ENCODE measurements at places on chromosomes 5 and 9. TPM values are rescaled to one million over a fixed set of nuclear protein-coding genes. Genes with fewer than 3 reads are reported as not detected.
A peak's percentile ranks its signal among the peaks of the same experiment; 100 is the strongest.

DNA sequence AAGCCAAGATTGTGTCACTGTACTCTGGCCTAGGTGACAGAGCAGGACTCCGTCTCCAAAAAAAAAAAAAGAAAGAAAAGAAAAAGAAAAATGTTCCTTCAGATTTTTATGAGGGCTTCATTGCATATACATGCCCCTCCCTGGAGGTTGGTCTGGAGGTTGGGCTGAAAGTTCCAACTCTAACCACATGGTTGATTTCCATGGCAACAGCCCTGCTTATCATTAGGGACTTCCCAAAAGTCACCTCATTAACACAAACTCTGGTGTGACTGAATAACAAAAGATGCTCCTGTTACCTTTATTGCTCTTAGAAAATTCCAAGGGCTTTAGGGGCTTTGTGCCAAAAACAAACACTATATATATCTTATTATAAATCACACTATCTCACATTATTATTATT lies 113.8 kb downstream of the TMC1 start:
- no peaks in the 10 kb centered on the region for H3K4me1 ChIP-seq
- H3K27ac ChIP-seq = no peak overlapping the region
- no peaks in the 10 kb centered on the region for H3K27me3 ChIP-seq
- no peaks in the 10 kb centered on the region for H3K36me3 ChIP-seq
- DNase-seq = no peak
- no peak overlapping the region for H3K4me3 ChIP-seq

GRCh38 chr9:14418941-14419937 lies 105.3 kb upstream of the NFIB start:
- DNase-seq = no peak
- no peaks in the 10 kb centered on the region for H3K36me3 ChIP-seq
- no peak overlapping the region for H3K27ac ChIP-seq
- H3K4me3 ChIP-seq = peak overlapping the region; percentile 43
- H3K27me3 ChIP-seq = no peaks in the 10 kb centered on the region

DNA sequence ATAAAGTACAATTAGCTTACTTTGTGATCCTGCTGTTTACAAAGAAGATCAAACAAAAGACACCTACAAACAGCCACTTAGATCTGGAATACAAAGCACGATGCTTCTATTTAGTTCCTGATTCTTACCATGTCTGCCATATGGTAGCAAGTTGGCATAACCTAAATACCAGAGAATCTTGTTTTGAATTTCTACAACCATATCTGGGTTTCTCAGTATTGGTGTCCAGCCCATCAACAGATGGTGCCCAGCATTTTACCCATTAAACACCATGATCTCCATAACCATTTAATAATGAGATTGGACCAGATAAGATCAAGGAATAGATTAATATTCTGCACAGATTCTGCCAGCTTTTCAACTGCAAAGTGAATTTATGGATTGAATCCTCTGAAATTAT lies 29.8 kb downstream of the SLC24A2 start:
- DNase-seq = no peak
- no peaks in the 10 kb centered on the region for H3K27me3 ChIP-seq
- H3K4me3 ChIP-seq = no peak overlapping the region

GRCh38 chr5:156534906-156535485 lies 208.0 kb downstream of the SGCD start:
- DNase-seq = no peak
- no peaks in the 10 kb centered on the region for H3K36me3 ChIP-seq
- H3K4me1 ChIP-seq = no peaks in the 10 kb centered on the region
- H3K27me3 ChIP-seq = no peaks in the 10 kb centered on the region
- no peak overlapping the region for H3K27ac ChIP-seq
- no peak overlapping the region for H3K4me3 ChIP-seq

DNA sequence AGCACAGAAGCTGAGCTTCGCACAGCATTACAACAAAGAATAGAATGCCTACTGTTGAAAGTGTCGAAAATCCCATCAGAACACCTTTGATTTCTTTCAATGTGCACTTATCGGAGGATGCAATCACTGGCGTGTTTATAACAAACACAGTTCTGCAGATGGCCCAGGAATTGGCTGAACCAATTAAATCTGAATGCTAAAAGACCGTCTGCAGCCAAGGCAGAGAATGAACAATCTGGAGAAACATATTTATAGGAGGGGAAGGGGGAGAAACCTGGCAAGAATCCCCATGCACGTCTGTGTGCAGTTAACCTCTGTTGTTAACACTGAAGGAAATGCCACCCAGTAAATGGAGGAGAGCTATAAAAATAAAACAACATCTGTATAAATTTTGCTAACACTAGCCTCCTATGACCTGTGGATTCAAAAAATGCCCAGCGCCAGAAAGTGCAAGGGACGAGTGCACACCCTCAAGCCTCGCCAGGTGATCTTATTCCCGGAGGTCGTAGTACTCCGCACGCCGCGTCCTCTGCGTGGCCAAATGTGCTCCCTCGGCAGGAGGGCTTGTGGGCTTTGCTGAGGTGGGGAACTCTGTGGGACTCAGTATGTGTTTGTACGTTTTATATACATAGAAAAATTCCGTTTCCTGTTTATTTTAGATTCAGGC lies 56.8 kb downstream of the PTCH1 start:
- H3K27ac ChIP-seq = no peak overlapping the region
- H3K4me3 ChIP-seq = no peak overlapping the region
- peaks cover 62% of the 10 kb centered on the region for H3K36me3 ChIP-seq
- H3K27me3 ChIP-seq = no peaks in the 10 kb centered on the region

DNA sequence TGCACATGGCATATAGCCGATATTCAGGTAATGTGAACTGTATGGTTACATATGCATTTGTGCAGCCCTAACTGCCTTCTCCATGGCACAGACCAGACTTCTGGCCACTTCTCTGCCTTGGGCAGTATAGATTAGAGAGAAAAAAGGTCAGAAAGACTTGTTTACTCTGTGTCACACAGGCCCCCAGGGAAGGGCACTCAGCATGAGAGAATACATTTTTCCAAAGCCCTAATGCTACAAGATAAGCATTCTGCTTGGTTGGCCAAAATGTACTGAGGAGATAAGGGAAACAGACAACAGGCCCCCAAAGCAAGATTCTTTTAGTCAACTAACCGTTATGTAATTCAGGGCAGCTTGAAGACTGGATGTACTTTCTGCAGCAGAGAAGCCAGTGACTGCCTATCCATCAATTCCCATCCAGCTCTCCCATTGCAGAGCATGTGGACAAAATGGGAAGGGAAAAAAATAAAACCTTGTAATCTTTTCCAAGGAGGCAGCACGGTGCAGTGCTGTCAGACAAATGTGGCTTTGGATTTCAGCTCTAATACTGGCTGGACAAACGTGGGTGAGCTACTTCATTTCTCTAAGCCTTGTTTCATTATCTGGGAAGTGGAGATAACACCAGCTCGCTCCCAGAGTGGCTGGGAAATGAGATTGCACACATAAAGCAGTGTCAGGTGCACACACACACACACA lies 205.9 kb downstream of the NSG2 start:
- no peaks in the 10 kb centered on the region for H3K27me3 ChIP-seq
- DNase-seq = no peak
- H3K36me3 ChIP-seq = no peaks in the 10 kb centered on the region
- H3K27ac ChIP-seq = no peak overlapping the region
- H3K4me3 ChIP-seq = no peak overlapping the region
- H3K4me1 ChIP-seq = no peaks in the 10 kb centered on the region

- DNase-seq = no peak
- H3K36me3 ChIP-seq = no peaks in the 10 kb centered on the region
- no peak overlapping the region for H3K4me3 ChIP-seq
- no peak overlapping the region for H3K27ac ChIP-seq
- no peaks in the 10 kb centered on the region for H3K27me3 ChIP-seq
These were observed 116.8 kb upstream of the PDE4D start for GRCh38 chr5:60010328-60010727.

DNA sequence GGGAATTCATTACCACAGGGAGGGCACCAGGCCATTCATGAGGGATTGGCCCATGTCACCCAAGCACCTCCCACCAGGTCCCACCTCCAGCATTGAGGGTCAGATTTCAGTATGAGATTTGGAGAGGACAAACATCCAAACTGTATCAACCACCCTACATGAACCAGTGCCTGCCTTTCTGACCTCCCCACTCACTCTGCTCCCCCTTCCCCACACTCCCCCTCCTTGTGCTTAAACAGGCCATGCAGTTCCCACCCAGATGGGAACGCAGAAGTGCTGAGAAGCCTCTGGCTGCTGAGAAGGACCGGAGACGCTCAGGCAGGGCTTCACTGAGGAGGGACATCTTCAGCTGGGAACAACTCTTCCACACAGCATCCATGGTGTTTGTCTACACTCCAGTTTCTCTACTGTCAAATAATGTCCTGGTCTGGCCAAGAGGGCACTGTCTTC lies 30.0 kb upstream of the ADAMTS2 start:
- no peaks in the 10 kb centered on the region for H3K4me1 ChIP-seq
- H3K27me3 ChIP-seq = no peaks in the 10 kb centered on the region
- DNase-seq = no peak
- H3K4me3 ChIP-seq = no peak overlapping the region

DNA sequence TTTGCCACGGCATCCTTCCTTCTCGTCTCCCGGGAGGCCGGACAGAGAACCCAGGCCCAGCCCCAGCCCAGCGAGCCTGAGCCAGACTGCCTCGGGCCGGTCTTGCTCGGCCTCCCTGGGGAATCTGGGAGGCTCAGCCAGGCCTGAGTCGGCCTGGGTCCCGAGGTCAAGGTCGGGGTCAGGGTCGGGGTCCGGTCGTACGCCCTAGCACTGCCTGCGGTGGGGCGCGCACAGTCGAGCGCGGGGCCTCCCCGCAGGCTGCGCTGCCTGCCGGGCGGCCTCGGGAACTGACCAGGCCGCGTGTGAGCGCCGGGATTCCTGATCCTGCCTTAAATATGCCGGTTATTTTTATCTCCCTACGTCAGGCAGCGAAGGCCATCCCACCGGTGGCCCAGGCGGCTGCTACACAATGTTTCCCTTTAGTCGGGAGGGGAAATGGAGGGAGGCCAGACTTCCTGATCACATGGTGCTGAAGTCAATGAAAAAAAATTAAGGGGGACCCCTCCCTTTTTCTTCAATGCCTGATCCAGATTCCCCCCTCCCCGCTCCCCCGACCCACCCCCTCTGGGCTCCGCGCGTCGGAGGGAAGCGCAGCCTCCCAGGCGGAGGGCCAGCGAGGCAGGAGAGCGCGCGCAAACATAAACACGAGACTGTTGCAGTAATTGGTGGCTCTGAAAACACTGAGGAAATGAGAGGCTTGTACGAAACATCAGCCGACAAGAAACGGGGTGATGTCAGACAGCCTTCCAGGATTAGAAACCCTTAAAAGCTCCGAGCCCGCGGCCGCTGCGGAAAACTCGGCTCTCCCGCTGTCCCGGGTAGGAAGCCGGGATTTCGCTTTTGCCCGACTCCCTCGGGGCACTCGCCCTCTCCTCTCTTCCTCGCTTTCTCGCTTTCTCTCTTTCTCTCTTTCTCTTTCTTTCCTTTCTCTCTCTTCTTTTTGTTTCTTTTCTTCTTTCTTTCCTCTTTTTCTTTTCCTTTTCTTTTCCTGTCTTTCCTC lies 148.2 kb upstream of the KLF4 start:
- H3K4me3 ChIP-seq = peak overlapping the region; percentile 42
- no peaks in the 10 kb centered on the region for H3K27me3 ChIP-seq
- DNase-seq = peak; percentile 96
- no peaks in the 10 kb centered on the region for H3K36me3 ChIP-seq
- H3K27ac ChIP-seq = peak overlapping the region; percentile 86

DNA sequence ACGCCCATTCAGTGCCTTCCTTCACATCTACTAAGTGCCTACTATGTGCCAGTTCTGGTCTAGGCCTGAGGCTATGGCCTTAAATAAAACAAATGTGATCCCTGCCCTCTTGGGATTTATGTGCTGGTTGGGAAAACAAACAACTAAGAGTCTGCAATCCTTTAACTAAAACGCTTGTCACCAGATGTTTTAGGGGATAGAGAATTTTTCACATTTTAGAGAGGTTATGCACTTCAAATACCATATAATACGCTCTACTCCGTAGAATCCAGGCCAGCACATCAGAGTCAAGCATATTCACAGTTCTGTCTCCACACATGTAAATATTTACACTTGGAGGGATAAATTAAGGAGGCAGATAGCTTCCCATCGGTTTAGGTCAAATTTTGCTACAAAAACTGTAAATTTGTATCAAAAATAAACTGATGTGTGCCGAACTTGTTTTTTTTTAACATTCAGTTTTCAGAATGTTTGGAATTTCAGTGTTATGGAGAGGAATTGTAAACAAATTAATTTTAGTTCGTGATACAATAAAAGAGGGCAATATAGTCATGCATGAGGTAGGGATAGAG lies 22.0 kb upstream of the ADRA1B start:
- H3K27ac ChIP-seq = no peak overlapping the region
- no peaks in the 10 kb centered on the region for H3K4me1 ChIP-seq
- no peak overlapping the region for H3K4me3 ChIP-seq

- no peaks in the 10 kb centered on the region for H3K36me3 ChIP-seq
- H3K4me1 ChIP-seq = peaks cover 14% of the 10 kb centered on the region
- no peak for DNase-seq
- no peak overlapping the region for H3K4me3 ChIP-seq
- H3K27ac ChIP-seq = no peak overlapping the region
These were observed 7.4 kb downstream of the MEGF10 start for GRCh38 chr5:127298036-127298429.

GRCh38 chr9:24127519-24127918 lies 301.5 kb upstream of the ELAVL2 start:
- DNase-seq = no peak
- H3K27me3 ChIP-seq = no peaks in the 10 kb centered on the region
- H3K36me3 ChIP-seq = no peaks in the 10 kb centered on the region
- H3K27ac ChIP-seq = no peak overlapping the region
- H3K4me1 ChIP-seq = no peaks in the 10 kb centered on the region

DNA sequence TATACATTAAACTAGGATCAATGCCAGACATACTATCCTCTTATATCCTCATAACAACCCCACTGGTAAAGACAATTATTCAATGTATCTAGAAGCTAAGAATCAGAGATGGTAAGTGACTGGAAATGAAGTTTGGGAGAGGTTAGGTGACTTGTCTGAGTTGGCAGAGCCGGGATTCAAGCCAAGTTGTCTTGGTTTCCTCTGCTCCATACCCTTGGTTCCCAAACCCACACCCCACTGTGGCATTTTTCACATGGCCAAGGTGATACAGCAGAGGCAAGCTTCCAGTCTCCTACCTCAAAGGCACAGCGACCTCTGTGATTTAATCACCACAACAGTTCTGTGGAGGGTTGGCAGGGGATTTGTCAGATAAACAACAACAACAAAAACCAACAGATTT lies 34.7 kb upstream of the ADRB2 start:
- no peaks in the 10 kb centered on the region for H3K27me3 ChIP-seq
- DNase-seq = no peak
- H3K27ac ChIP-seq = no peak overlapping the region
- H3K4me3 ChIP-seq = no peak overlapping the region
- no peaks in the 10 kb centered on the region for H3K4me1 ChIP-seq

CDK9 gene
- 112 TPM for total RNA-seq

COL23A1 gene
- total RNA-seq = 20.4 TPM

GFI1B gene
- not detected for total RNA-seq

SLC6A19 gene
- total RNA-seq = not detected

Measured in tibial nerve (tissue), 4 donors.